ENCODE measurements at places on chromosomes 2 and 18.

DNA sequence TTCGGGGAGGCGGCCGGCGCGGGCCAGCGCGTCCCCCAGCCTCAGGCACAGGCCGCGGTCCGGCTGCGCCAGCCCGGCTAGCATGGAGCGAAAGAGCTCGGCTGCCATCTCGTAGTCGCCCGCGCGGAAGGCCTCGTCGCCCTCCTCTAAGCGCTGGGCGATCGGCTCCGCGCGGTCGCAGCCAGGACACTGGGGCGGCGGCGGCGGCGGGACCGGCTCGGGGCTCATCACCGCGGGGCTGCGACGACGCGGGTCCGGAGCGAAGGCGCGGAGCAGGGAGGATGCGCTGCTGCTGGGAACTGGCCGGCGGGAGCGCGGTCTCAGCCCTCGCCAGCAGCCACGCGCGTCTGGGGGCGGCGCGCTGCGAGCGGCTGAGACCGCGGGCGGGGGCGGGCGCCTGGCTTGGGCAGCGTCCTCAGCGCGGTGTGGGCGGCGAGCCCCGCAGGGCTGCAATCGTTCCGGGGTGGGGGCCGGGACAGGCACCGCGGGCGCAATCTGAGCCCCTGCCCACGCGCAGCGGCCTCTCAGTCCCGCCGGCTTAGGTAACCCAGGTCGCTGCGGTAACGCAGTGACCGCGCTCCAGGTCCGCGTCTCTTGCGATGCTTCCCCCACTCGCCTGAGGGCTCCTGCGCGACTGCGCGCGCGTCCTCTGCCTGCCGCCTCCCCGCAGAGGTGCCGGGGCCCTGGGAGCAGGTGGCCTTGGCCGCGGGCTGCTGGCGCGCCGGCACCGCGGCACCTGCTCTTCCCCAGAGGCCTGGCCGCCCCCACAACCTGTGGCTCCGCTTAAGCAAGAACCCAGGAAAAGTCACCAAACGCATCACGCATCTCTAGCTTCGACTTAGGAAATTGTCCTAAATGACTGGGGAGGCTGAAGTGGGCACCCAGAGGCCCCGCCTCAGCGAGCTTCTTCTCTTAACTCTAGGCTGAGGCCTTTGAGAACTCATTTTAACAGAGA, at the start of gene LONRF2:
Gene LONRF2 (minus strand): TSS at position 636 of the 955 bp plus-strand sequence. CDS start 408 bp downstream, at position 228.
- DNase-seq, result peak; percentile 6

GRCh38 chr2:208280933-208281332, 14.9 kb downstream of the PIKFYVE start:
- DNase-seq, result peak; percentile 83

- no peak for DNase-seq
These were observed 21.2 kb downstream of the ALS2 start for GRCh38 chr2:201759567-201759966.

DNA sequence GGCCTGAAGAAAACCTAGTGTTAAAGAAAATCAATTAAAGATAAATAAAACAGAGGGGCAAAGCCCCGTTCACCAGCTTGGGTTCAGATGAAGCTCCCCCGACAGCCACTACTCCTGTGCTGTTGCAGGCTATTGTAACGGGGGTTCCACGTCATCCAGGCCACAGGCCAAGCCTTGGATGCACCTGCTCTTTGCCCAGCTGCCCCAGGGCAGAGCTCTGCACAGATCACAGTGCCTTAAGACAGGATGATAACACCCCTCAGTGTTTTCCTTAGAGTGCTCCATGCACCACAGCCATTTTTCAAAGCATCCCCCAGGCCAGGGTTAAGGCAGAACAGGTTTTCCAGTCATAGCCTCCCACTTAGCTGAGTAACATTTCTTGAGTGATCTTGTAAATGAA, 32.0 kb downstream of the FASTKD2 start:
- no peak for DNase-seq

- peak; percentile 94 for DNase-seq
These were observed 30.1 kb downstream of the MBP start for GRCh38 chr18:77102259-77103040.

DNA sequence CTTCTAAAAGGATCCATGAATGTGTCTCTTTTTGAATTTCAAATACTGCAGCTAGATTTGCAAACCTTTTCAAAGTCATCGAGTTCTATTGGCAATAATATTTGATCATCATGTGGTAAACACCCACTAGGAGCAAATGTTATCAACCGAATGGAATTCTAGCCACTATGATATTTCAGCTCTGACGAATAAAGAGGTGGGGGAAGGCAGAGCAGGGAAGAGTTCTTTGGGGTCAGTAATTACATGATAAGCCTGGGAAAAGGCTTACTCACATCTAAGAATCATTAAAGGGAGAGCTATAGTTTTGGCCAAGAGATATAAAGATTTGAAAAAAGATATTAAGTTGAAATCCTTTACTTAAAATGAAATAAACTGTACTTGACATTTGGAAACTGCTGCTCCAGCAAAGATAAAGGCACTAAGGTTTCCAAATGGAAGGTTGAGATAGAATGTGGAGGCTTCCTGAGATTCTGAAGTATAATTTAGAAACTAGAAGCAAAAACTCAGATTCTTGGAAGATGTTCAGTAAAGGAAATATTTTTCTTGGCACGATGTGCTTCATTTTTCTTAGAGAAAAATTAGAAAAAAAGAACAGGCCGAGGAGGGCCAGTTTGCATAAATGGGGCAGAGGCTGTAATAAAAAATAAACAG, 104.7 kb upstream of the ARHGAP28 start:
- DNase-seq, result peak; percentile 74

GRCh38 chr18:2410688-2411087, 160.6 kb downstream of the METTL4 start:
- DNase-seq, result peak; percentile 66

DNA sequence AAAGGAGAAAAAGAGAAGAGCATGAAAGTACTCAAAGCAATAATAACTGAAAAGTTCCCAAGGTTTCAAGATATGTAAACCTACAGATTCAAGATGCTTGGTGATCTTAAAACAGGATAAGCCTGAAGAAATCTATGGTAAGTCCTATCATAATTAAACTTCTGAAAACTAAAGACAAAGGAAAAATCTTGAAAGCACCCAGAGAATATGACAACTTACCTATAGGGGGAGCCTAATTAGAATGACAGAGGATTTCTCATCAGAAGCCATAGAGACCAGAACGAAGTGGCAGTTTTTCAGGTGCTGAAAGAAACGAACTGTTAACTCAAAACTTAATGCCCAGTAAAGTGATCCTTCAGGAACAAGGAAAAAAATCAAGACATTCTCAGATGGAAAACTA, 59.7 kb downstream of the XDH start:
- DNase-seq, result peak; percentile 50

DNA sequence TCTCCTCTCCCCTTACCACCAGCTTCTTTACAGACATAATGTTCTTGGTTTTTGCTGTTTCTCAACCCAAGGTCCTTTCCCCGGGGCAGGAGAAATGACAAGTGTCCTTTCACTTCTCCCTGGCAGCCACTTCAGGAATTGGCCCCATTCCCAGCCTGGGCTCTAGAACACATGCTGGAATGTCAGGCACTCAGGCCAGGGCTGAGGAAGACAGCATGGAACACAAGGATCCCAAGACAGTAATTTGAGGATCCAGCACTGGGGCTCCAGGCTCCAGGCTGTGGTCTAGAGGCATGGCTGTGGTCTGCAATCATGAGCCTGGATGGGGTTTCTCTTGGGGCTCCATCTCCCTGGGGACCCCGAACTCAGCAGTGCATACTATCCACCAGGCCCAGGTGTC, 201.4 kb downstream of the CELF4 start:
- DNase-seq, result no peak

GRCh38 chr2:85246348-85246747, 81.4 kb downstream of the TGOLN2 start:
- no peak for DNase-seq

DNA sequence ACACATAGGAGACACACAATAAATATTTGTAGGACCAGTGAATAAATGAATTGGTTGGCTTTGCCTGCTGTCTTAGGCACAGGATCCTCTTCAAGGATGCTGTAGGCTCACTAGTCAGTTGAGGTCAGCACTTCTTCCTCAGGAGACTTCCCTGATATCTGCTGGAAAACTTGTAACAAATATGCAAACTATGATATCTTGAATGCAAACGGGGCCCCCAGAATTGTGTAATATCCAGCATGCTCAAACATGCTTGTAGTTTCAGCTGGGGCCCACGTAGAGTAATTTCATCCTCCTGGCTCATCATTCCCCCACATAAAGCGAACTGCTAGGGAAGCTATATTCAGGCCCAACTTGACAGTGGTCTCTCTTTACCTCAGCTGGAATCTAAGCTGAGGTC, 43.6 kb downstream of the POLE4 start:
- peak; percentile 56 for DNase-seq

- no peak for DNase-seq
These were observed 132.4 kb downstream of the MGAT5 start for GRCh38 chr2:134386310-134386709.

DNA sequence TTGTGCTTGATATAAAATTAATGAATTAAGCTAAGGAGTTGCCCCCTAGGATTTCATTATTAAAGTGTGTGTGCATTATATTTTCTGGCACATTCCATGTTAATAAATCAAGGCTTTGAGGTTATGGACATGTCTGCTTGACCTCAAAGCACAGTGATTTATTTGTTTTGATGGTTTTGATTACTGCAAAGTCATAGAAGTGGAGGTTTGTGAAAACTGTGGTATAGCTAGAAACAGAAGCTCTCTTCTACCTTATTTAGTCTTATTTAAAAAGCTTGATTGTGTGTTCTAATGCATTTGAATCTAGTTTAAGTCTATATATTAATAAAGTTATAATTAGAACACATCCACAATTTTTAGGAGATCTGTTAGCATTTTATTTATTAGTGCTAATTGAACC, 32.2 kb downstream of the DOK6 start:
- no peak for DNase-seq

GRCh38 chr2:191638079-191638801, 39.7 kb upstream of the NABP1 start:
- no peak for DNase-seq

- no peak for DNase-seq
These were observed 159.3 kb upstream of the REV1 start for GRCh38 chr2:99648906-99649789.

- no peak for DNase-seq
These were observed 68.9 kb upstream of the LTBP1 start for GRCh38 chr2:32877587-32878510.

GRCh38 chr2:71950256-71951082, 197.2 kb downstream of the CYP26B1 start:
- no peak for DNase-seq

GRCh38 chr2:166057370-166058164, 70.3 kb downstream of the SCN1A start:
- DNase-seq, result peak; percentile 62

- no peak for DNase-seq
These were observed 58.9 kb downstream of the INPP4A start for GRCh38 chr2:98503481-98504105.

DNA sequence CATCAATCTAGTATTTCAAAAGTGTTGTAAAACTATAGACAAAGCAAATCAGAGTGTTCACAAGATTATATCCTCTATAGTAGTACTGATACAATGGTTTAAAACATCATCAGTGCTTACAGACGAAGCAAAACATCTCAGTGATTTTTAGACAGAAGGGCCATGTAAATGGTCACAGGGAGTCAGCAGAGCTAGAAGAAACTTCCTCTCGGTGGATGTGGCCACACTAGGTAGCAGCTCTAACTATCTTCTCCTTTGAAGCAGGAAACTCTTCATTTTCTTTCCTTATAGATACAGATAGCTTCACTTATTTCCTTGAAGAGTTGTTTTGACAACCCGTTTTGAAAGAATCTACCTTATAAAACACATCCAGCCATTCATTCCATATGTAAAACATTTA, 80.4 kb upstream of the CD226 start:
- DNase-seq, result no peak

GRCh38 chr18:51614967-51615571, 417.6 kb upstream of the MEX3C start:
- peak; percentile 26 for DNase-seq

- DNase-seq, result peak; percentile 15
These were observed 13.7 kb downstream of the RBBP8 start for GRCh38 chr18:22946846-22947245.

- DNase-seq, result peak; percentile 53
These were observed 63.2 kb downstream of the GNAL start for GRCh38 chr18:11752116-11752911.

- no peak for DNase-seq
These were observed 107.3 kb downstream of the TMEFF2 start for GRCh38 chr2:192087398-192087958.

- no peak for DNase-seq
These were observed 119.3 kb upstream of the MAPRE2 start for GRCh38 chr18:34921811-34922385.

- DNase-seq, result no peak
These were observed 142.3 kb upstream of the NRP2 start for GRCh38 chr2:205540036-205540435.

DNA sequence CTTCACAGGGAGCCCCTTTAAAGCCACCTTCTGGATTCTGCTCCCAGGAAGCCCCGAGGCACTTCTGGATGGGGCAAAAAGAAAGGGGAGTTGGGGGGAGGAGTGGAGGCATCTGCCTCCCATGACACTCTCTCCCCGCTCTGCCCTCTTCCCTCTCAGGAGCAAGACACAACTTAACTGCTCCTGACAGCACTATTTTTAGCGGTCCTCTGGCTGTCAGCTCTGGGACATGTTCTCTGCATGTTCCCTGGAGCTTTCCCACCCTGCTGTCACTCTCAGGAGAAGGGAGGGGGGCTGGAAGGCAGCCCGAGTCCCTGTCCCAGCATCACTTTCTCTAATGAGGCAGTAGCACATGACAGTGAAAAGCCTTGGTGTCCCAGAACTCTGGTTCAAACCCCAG, 32.3 kb downstream of the PLB1 start:
- DNase-seq, result no peak

GRCh38 chr2:168002021-168002553, 245.3 kb downstream of the STK39 start:
- peak; percentile 62 for DNase-seq

DNA sequence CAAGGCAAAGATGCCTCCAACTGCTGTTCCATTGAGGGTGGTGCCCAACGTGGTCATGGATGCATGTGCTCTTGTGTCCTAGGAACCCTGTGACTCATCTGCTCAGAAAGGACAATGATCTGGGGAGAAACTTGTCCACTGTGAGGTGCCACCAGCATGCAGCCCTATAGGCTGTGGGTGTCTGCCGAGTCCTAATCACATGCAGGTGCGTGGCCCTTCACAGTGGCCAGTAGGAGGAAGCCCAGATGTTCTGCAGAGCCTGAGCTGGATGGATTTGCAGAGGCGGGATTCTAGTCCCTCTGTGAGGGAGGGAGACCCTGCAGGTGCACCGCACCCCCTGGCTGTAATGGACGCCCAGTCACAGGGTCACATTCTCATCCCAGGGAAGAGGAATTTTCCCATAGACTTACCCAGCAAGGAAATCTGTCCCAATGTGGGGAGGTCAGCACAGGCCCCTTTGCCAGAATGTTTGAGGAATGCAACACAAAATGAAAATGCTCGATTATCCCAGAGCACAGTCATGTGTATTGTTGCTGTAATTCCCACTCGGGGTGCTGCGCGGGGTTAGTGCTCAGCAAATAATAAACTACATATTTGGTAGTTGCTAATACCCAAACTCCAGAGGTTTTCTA, 13.9 kb downstream of the GDF7 start:
- no peak for DNase-seq

DNA sequence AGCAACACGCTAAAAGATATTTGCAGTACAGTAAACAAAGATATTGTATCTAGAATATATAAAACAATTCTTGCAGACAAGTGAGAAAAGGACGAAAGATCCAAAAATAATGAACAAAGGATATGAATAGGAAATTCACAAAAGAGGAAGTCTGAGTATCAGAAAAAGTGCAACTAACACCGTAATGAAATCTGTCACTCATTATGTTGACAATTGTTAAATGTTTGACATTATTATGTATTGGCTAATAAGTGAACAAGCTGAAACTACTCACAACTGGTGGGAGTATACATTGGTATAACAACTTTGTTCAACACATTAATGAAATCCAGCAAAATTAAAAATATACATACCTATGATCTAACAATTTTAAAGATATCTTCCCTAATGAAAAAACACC, 36.7 kb upstream of the ASXL3 start:
- no peak for DNase-seq
